ENCODE measurements at places on chromosomes 11 and 22.

DNA sequence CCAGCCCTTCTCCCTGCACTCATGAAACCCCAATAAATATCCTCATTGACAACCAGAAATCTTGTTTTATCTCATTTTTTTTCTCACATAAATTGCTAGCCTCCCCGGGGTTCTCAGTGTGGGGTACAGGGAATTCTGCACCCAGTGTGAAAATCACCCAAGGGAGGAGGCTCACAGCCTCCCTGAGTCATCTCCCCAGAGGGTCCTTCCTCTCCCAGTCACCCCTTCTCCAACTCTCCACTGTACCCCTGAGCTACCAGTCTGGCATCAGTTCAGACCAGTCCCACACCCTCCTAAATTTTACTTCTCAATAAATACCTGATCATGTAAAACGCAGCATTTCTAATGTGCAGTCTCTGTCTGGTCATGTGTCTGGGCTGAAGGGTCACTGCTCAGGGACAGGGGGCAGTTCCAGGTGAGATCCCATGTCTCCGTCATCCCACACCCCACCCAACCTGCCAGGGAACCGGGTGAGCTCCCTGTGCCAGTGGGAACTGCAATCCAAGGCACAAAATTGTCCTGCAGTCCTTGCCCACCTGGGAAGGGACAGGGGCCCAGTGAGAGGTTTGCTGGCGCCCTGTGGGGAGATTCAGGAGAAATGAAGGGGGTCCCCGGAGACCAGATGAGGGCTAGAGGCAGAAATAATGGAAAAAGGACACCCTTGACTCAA, 8.3 kb downstream of the IGLL5 start:
- no peak for DNase-seq

GRCh38 chr11:7525424-7525823, 11.6 kb downstream of the PPFIBP2 start:
- DNase-seq, result no peak

- DNase-seq, result no peak
These were observed 30.4 kb downstream of the OPCML start for GRCh38 chr11:133501643-133502539.

GRCh38 chr11:3796801-3797328, 489 bp downstream of the NUP98 start:
- DNase-seq, result no peak

- DNase-seq, result no peak
These were observed 20.7 kb upstream of the CECR2 start for GRCh38 chr22:17348464-17349103.

DNA sequence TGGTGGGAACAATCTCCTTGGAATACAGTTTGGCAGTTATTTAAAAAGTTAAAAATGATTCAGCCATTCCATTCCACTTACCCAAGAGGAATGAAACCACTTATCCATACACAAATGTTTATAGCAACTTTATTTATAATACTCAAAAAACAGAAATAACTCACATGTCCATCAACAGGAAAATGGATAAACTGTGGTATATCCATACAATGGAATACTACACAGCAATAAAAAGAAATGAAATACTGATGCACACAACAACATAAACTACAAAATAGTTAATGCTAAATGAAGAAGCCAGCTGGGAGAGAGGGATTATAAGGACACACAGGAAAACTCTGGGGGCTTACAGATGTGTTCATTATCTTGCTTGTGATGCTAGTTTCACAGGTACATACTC, 64.7 kb downstream of the FCHSD2 start:
- DNase-seq, result no peak

DNA sequence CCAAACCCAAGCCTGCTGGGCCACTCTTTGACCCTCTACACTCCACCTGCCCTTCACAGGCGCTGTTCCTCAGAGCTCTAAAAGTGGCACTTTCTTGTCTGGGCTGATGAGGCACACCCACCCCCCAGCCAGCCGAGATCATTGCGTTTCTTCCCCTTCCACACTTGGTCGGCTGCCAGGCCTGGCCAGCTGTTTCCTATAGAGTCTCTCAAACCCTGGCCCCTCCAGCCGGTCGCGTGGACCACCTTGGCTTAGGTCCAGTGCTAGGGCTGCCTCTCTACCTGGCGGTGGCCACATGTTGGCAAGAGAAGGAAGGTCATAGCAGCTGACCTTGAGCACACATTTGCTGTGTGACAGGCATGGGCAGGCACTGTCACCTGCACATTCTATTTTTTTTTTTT, 60.6 kb downstream of the PPP6R2 start:
- no peak for DNase-seq

DNA sequence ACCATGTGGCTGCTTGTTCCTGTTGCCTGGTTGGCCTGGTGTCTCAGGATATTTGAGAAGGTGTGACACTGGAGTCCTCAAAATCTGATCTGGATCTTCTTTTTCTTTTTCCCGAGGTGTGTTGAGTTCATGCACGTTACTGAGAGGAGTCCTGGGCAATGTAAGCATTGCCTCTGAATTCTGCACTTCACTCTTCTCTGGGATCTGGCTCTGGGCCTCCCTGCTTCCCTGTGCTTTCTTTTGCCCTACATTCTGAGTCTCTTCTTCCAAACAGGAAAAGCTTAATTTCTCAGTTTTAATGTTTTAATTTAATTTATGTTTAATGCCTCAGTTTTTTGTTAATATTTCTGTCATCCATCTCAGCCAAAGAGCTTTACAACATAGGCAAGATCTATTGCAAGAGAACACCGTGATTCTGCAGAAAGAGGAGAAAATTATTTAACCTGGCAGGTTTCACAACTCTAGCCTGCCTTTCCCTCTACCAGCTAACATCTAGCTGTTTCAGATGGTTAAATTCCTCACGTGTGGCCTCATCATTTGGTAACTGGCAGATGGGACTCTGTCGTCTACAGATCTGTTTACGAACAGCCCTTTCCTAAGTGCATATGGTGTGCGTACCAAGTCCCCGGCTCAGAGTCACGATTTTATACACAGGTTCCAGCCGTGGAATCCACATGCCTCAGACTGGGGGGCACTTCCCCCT, 24.7 kb downstream of the LDLRAD3 start:
- DNase-seq, result no peak

- no peak for DNase-seq
These were observed 11.0 kb downstream of the DDB2 start for GRCh38 chr11:47225552-47226400.

GRCh38 chr11:119847853-119848252, 118.9 kb upstream of the NECTIN1 start:
- DNase-seq, result no peak

- no peak for DNase-seq
These were observed 12.6 kb downstream of the PRSS23 start for GRCh38 chr11:86812981-86813380.

- no peak for DNase-seq
These were observed 31.2 kb upstream of the SPON1 start for GRCh38 chr11:13931356-13931755.

DNA sequence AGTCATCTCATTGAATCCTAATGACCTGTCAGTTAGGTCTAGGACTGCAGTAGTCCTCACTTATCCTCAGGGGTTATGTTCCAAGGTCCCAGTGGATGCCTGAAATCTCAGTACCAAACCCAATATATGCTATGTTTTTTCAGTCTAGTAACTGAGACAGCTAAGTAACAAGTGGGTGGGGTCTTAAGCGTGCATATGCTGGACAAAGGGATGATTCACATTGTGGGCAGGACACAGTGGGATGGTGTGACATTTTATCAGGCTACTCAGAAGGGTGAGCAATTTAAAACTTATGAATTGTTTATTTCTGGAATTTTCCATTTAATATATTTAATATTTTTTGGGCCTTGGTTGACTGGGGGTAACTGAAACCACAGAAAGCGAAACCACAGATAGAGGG, 29.0 kb downstream of the DDX10 start:
- no peak for DNase-seq

- DNase-seq, result no peak
These were observed 278 bp downstream of the MMP26 start for GRCh38 chr11:4704790-4705334.

GRCh38 chr11:56917708-56918400, 70.9 kb upstream of the OR5AK2 start:
- DNase-seq, result no peak

DNA sequence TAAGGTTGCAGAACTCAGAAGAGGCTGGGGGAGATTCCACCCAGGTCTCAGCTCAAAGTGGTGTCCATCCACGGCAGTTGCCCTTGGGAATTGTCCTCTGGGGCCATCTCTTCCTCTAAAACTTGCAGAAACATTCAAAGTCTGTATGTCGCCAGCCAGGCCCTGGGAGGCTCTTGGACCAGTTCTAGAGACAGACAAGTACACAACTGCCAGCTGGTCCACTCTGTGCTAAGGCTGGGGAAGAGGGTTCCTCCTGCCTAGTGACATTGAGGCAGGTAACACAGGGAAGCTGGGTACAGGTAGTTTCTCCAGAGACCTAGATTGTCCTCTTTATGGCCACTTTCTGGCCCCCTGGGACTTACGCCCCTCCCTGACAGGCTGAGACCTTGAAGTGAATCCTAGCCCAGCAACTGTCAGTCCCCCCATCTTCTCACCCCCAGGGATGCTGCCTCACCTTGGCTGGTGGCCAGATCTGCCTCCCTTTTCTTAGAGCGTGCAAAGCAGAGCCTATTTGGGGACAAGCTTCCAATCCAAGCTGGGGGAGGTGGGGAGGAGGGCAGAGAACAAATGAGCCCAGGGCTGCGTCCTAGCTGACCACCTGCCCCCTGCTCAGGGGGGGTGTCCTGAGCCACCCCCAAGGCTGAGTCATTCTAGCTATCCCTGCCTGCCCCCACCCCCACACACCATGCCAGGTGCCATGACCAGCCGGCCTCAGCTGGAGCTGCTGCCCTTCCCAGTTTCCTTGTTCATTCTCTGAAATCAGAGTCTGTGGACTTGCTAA, 8.4 kb downstream of the FAM83F start:
- DNase-seq, result no peak

DNA sequence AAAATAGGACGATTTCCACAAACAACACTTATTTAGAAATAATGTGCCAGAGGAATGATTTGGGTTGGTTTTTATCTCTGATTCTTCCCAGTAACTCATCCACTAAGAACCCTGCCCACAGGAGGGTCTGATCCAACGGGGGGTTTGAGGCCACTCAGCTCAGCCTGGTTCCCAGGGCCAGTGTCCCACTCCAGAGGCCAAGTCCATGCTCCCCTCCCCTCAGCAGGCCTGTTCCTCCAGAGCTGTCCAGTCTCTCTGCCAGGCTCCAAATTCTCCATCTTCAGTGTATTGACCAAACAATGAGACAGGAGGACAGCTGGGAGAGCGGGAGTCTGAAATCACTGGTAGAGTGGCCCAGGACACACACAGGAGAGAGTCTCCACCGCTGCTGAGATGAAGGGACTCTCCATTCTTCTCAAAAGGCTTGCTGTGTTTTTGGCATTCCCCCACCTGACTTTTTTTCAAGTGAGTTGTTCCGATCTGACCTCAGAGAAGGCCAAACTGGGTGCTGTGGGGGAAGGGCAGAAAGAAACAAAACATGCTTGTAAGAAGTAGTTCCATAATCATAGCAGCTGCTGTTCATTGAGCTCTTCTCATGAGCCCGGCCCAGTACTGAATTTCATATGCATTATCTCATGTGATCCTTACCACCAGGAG, 17.6 kb upstream of the SCN2B start:
- no peak for DNase-seq

DNA sequence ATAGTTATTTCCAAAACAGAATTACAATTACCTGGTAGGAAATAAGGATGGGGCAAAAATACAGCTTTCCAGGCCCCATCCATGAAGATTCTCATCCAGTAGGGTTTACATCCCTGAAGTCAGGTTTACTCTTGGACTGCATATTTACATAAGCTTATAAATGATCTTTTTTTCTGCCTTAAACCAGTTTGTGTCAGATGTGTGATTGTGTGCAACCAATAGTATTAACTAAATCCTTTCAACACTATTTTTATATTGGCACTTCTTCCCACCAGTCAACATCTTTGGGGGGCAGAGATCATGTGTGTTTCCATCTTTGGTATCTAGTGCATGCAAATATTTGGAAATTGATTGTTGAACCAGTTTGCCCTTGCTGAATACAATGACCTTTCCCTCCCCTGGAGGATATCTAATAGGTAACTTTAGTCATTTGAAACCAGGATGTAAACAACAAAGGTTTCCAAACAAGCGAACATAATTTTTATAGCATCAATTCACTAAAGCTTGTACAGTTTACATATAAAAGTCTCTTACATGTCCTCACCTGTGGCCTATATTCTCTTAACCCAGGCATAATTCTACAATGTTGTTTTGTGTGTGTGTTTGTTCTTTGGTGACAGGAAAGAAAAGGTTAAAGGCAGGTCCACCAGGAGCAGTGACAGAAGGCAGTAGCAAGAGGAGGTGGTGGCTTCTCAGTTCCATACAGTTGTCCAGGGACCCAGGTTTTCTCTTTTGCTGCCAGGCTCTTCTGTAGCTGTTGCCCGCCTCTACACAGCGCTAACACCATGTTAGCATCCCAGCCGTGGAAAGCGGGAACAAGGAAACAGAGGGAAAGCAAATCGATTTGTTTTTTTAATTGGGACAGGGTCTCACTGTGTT, 1.7 kb upstream of the ME3 start:
- DNase-seq, result no peak

- no peak for DNase-seq
These were observed 765 bp downstream of the RCOR2 start for GRCh38 chr11:63915961-63916836.

- DNase-seq, result no peak
These were observed 126.7 kb upstream of the RCN1 start for GRCh38 chr11:31964181-31964580.

DNA sequence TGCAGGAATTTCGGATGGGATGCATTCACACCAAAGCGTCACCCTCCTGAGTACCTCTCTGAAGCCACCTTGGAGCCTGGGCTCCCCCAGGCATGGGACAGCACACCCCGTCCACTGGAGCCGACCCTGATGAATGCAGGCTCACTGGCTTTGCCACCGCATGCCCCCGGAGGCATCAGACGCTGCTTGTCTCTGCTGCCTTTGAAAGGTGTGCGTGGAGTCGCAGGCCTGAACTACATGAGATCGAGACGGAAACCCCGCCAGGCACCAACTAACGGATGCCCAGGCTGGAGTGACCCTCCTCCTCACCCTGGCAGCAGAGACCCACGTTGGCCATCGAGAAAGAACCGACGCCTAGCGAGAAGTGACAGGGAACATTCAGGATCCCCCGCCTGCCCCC, 22.5 kb downstream of the KRTAP5-5 start:
- no peak for DNase-seq

DNA sequence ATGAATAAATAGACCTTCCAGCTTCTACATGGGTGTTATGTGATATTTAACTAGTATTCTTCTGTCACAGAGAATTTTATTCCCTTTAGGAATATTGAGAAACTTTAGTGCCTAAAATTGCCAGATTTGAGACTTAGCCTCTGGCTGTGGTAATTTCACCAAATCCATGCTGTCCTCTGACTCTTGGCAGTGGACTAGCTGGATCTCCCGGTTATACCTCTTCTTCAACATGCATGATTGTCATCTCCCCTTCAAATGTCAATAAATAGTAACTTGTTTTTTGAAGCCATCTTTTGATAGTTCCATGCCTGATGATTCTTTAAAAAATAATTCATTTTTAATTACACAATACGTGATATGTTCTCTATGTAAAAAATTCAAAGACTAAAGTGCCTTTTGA, 8.4 kb downstream of the AQP11 start:
- DNase-seq, result no peak

DNA sequence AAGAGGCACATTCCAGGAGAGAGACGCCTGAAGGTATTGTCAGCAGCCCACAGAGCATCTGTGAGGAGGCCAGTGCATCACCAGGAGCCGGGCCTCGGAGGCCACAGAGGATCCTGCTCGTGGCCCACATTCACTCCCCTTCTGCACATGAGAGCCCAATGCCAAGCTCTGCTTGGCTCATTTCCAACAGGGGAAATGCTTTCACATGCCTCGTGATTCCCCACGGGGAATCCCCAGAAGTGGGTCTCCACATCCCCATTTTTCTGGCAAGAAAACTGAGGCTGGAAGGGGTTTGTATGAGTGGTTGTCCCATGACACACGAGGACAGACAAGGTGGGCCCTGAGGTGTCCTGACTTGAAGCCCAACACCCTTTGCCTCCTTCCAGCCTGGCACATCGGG, 34.4 kb downstream of the TP53I11 start:
- DNase-seq, result no peak

All from thoracic aorta (tissue), 2 donors.